ENCODE measurements at places on chromosomes 4 and X.

DNA sequence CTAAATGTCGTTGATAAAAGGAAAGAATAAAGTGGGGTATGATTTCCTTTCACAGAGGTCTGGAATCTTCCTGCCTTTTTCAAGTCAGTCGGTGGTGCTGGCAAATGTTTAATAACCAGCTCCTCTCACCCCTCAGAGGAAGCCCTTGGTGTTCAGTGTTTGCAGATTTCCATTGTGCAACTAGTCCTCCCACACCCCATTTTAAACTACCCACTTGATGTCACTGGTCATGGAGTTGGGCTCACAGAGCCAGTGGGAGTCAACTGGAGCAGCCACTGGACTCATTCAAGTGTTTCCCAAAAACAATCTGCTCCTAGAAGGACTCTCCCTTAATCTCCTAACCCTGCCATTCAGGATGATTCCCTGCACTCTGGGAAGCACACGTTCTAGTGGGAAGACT is 149.2 kb downstream of the PTTG2 start:
- DNase-seq, result no peak

- DNase-seq, result no peak
Measured at GRCh38 chr4:152715076-152715475, 35.3 kb upstream of the TMEM154 start.

GRCh38 chrX:131010186-131010585 is 48.0 kb upstream of the ARHGAP36 start:
- DNase-seq, result no peak

DNA sequence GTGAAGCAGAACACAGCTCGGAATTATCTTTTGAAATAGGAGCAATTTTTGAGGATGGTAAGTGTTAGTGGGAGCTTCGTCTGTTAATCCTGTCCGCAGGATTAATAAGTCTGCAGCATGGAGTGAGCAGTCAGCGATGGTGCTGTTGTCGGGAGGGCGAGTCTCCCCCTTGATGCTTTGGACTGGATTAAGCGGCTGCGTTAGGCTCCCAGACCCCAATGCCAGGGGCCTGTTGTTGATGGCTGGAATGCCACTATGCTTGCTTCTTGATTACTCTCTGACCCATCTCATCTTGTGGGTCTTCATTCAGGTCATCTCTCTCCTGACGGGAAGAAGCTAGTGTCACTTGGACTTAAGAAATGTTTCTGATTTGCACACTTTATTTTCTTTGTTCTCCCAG is 332.6 kb downstream of the ARHGAP10 start:
- DNase-seq, result no peak

GRCh38 chr4:57065730-57066482 is 44.3 kb downstream of the IGFBP7 start:
- DNase-seq, result no peak

GRCh38 chr4:82667761-82668480 is 106.1 kb upstream of the TMEM150C start:
- no peak for DNase-seq

- no peak for DNase-seq
Measured at GRCh38 chrX:80765220-80765625, 44.5 kb downstream of the BRWD3 start.

DNA sequence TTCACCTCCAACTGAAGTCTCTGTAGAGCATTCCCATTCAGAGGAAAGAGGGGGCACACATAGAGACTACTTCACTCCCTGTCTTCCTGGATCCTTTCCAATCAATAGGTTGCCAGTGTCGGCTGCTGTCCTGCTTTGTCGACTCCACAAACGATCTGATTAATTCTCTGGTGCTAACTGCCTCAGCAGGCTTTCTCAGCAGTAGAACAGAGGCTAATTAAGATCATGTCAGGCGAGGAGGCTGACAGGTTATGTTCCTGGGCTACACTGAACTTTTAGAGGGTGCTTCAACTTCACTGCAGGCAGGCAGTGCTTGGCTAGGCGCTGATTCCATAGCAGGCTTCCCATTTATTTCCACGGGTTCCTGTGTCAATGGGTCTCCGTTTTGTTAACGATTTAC is 79.2 kb downstream of the GRIA3 start:
- DNase-seq, result no peak

GRCh38 chr4:124931050-124931449 is 218.5 kb upstream of the ANKRD50 start:
- DNase-seq, result peak; percentile 38

- no peak for DNase-seq
Measured at GRCh38 chrX:16113978-16114565, 9.3 kb upstream of the GRPR start.

DNA sequence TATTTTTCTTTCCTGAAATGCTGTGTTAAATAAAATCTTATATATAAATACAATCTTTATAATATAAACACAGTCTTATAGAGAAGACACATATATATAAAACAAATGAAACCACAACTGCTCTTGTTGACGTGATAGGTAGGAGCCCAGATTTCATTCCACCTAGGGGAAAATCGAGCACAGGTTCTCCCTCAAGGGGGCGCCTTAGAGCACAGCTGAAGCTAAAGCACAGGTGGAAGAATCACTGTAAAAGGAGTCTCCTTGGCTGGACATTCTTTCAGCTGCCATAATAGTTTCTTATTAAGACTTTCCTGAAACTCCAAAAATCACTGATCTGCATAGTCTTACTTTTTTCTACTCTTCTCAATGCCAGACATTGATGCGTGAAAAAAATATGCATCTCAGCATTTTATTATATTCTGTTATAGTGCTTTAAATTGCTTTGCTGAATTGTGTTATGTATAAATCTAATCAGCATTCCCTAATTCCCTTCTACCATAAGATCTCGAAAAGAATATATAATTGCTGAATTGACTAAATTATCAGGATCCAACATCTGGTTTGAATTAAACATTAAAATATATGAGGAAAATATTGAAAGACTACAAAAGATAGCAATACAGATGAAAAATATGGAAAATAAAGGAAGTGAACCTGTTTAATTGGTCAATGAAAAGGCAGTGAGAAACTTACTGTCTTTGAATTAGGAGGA is 25.5 kb upstream of the RXFP1 start:
- DNase-seq, result no peak

DNA sequence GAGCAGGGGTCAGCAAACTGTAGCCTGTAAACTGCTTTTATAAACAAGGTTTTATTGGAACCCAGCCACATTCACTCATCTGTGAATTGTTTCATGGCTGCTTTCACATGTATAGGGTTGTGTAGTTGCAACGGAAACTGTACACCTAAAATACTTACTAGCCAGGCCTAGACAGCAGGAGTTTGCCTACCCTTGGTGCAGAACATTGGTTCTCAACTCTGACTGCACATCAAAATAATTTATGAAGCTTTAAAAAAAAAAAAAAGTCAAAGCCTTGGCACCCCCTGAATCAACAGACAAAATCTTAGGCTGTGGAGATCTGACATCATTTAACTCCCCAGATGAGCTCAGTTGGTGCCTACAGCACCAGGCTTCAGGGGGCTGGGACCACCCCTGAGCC is 27.8 kb downstream of the ADGRA3 start:
- DNase-seq, result no peak

- no peak for DNase-seq
Measured at GRCh38 chrX:53003111-53003510, 44.8 kb upstream of the FAM156A start.

DNA sequence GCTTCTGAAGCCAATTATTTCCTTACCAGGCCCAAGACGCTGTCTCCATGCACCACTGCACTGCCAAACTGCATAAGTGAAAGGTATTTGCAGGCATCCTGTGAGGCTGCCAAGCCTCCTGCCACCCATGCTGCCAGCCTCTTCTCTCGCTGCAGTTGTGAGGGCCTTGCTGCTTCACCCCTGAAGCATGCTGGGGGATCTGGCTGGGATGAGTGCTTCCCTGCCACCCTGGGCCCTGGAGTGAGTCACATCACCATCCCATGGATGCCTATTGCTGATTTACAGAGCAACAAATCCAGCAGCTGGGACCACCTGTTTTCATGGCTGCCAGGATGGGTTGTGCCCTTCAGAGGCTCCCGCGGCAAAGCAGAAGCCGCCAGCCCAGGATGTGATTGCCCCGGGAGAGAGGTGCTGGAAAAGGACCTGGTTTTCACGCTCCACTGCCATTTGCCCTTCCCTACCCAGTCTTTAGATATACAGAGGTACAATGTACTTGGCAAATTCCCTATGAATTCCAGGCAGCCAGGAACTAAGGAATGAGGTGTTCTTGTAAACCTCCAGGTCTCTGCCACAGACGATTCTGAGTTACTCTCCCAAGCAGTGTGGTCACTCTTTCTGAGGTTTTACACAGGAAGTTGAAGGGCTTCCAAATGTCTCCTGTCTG is 41.5 kb upstream of the PTCHD1 start:
- no peak for DNase-seq

DNA sequence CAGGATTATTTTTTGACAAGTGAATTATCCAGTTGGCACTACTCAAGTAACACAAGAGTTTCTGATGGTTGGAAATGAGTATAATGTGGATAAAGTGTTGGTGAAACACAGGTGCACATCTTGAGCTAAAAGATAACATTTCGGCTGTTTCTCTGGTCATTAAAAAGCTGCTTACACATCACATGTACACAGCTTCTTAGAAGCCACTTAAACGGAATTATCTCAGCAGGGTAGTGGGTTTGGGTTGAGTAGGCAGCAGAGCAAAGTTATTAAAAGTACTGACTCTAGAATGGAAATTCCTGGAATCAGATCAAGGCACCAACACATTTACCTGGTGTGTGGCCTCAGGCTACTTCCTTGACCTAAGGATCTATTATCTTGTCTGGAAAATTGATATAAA is 55.4 kb upstream of the RASSF6 start:
- DNase-seq, result no peak

- no peak for DNase-seq
Measured at GRCh38 chr4:119657111-119657611, 28.6 kb upstream of the PDE5A start.

DNA sequence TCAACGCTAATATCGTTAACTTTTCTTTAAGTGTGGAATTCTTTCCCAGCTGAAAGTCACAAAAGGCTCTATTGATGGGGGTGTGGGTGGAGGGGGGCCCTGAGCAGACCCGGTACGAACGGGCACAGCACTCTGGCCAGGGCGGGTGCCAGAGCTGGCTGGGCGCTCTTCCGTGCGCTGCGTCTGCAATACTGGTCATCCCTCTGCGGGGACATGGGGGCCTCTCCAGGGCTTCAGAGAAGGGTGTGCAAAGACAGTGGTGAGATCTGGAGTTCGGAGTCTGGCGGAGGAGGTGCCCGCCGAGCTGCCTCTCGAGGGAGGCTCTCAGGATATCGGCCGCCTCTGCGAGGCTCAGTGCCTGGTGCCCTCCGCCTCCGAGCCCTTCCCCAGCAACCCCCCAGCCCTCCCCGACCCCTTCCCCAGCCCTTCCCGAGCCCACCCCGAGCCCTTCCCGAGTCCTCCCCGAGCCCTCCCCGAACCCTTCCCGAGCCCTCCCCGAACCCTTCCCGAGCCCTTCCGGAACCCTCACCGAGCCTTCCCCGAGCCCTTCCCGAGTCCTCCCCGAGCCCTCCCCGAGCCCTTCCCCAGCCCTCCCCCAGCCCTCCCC is 34.3 kb downstream of the FGFRL1 start:
- no peak for DNase-seq

- no peak for DNase-seq
Measured at GRCh38 chr4:110742143-110742542, 119.3 kb upstream of the PITX2 start.

- DNase-seq, result no peak
Measured at GRCh38 chr4:77050962-77051361, 24.8 kb downstream of the CCNI start.

DNA sequence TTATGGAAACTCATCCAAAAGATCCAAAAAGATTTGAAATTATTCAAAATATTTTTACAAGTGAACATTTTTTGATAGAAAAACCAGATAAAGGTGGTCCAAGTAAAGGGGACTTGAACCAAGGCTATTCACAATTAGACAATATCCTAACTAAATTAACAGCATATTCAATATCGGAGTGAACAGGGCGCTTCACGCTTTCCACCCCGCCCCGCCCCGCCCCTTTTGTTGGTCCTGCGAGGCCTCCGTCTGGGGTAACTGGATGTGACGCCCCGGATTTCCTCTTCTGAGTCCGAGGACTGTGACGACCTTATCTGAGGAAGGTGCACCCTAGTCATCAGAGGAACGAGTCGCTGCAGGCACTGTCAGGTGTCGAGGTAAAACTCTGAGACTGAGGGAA is at the start of gene MAGEB16:
TSS of gene MAGEB16 (plus strand) at position 301 of the 400 bp plus-strand sequence. CDS start 3,855 bp downstream, outside the sequence.
- no peak for DNase-seq

Measured in brain pericyte (primary cell).